Activated CD4-positive, alpha-beta T cell treated with anti-CD3 and anti-CD28 coated beads for 48 hours (primary cell): ENCODE measurements at places on chromosomes 16 and 17.

DNA sequence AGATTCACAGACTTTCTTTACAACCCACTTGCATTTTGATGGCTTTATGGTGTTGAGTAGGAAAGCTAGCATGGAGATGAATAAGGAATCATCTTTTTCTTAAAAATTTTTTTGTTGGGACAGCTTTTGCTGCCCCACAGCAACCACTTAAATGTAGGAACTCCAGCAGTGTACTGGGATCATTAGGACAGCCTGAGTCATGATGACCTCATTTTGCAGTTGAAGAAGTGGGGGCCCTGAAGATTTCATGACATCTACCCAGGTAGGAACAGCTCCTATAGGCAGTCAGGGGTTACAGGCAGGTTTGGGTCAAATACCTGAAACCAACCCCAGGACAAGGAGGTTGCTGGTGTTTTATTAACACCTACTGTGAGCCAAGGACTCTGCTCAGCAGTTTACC lies 2.1 kb downstream of the METTL22 start:
- DNase-seq = no peak

DNA sequence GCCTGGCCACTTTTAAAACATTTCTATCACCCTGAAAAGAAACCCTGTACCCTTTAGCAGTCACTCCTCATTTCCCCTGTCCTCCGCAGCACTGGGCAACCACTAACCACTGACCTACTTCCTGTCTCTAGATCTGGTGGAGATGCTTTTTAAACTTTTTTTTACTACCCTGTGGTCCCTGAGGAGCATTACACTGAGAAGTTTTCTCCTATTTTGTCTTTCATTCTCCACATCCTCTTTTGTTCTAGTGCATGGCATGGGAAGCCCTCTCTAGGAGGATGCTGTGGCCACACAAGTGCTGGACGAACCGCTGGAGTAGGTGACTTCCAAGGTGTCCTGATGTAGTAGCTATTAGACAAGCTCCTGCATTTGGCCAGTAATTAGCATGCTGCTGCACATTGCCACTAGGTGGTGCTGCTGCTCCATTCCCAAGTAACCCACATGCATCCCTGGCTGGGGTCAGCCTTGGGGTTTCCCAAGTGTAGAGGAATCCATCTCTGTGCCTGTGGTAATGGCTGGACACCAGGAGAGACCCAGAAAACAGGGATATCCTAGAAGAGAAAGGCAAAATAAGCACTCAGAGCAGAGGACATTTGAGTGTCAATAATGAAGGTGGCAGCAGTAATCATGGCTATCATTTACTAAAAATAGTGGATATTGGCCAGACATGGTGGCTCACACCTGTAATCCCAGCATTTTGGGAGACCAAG lies 143.8 kb upstream of the CRHR1 start:
- DNase-seq = peak; percentile 80

DNA sequence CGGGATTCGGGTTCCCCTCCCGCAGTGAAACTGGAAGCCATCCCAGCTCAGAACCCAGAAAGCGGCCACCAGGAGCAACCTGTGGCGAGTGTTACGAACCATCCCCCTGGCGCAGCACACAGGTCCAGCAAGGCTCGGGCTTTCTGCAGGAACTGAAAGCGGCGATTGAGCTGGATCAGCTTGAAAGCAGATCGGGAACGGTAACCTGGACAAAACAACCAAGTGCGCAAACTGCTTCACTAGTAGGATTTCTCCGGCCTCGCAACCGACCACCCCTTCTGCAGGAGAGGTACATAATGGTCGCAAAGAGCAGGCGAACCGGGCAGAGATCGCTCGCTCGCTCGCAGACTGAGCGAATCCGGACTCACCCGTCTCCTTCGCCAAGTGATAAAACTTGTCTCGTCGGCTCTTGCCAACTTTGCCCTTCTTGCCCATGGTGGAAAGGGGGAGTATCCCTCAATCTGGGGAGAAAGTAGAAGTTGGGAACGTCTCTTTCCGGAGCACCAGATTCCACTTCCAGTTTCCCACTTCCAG lies 696 bp upstream of the PSMC5 start:
- no peak for DNase-seq

- DNase-seq = no peak
Observed at GRCh38 chr17:66432996-66433551, 130.7 kb downstream of the PRKCA start.
